NCI-H2081 (cell line): ENCODE measurements at places on chromosomes 12 and 14.

DNA sequence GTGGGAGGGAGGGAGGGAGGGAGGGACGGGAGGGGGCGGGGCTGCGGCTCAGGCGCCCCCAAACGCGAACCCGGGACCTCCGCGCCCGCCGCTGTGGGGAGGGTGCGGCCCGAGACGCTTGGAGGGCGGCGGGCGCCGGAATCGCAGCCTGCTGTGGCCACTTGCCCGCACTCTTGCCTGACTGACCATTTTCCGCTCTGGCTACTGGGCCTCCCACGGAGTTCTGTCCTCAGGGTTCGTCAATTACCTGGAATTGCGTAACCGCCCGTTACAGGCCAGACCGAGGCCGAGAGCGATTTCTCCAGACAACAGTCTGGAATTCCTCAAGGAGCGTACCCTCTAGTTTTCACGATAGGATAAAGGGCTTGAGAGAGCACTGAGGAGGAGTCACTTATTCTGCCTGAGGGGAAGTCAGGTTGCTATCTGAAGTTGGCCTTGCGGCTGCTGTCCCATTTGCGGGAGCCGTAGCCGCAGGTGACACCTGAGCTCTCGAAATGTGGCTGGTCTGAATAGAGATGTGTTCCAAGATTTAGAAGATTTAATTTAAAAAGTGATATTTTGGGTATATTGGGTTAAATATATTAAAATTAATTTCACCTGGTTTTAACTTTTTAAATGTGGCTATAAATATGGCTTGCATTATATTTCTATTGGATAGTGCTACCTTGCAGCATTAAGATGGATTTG is 446 bp upstream of the ZNF641 start:
- peak; percentile 62 for DNase-seq

DNA sequence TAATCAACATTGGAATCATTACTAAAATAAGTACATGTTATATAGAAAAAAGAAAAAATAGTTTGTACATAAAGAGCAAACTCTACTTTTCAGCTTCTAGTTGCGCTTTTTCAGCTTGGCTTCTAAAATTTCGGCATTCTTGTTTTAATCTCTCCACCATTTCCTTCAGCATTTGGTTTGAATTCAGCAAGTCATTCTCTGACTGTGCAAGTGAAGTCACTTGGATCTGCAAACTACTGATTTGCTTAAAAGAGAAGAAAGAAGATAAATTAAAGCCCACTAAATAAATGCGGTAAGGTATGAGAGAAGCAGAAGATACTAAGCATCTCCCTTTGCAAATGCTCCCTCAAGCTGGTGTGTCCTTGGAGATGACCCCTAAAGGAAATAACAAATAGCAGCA is 126.3 kb downstream of the CEP83 start:
- DNase-seq = no peak

DNA sequence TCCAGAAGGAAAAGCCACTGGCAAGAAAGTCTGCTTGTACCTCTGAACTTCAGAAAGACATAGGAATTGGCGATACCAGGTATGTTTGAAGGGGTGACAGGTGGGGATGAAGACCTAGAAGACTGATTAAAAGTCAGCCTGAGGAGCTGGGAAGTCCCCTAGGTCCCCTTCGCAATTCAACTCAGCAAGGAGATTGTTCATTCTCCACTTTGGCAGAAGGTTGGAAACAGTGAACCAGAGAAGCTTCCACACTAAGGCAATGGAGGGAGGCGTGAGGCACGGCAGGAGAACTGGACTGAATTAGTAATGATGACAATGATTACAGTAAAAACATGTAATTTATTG is 240.3 kb upstream of the TMPO start:
- no peak for DNase-seq

GRCh38 chr14:103512701-103513611 is 9.7 kb downstream of the CKB start:
- DNase-seq = peak; percentile 57

DNA sequence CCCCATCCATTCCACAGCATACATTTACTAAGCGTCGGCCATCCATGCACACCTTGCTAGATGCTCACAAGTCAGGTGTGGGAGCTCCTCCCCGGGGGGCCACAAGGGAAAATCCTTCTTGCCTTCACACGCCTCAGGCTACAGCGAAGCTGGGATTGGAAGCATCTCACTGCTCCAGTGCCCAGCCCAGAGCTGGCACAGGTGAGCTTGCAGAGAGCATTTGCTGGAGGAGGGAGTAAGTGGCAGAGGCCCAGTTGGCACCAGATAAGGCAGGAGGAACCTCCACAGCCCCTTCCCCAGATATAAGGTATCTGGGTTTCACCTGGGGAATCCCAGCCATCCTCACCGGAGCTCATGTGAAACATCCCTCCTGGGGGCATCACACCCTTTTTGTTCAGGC is 1.8 kb downstream of the TRPV4 start:
- DNase-seq = no peak

- no peak for DNase-seq
Observed at GRCh38 chr14:48563489-48563888, 888.1 kb upstream of the MDGA2 start.

DNA sequence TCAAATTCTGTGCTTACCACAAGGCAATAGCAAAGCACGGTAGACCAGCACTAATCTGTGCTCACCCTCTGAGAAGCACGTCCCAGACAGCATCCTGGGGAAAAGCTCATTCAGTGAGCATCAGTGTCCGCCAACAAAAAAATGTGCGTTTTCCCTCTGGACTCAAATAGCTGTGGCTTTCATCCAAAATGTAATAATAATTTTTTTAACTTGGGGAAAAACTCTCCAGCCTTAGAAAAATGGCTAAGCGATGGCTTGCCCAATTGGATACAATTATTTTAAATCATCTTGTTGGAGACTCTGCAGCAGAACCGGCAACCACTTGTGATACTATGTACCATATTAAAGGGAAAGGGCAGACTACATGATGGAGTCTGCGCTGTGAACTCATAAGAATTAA is 1.1 kb upstream of the KRT77 start:
- no peak for DNase-seq

GRCh38 chr12:26612203-26612602 is 220.8 kb downstream of the ITPR2 start:
- no peak for DNase-seq
